ENCODE measurements at places on chromosomes 6 and 20. TPM values are rescaled to one million over a fixed set of nuclear protein-coding genes. Genes with fewer than 3 reads are reported as not detected.
A peak's percentile ranks its signal among the peaks of the same experiment; 100 is the strongest.

- DNase-seq = no peak
Observed at GRCh38 chr20:655726-656624, 3.0 kb upstream of the SRXN1 start.

DNA sequence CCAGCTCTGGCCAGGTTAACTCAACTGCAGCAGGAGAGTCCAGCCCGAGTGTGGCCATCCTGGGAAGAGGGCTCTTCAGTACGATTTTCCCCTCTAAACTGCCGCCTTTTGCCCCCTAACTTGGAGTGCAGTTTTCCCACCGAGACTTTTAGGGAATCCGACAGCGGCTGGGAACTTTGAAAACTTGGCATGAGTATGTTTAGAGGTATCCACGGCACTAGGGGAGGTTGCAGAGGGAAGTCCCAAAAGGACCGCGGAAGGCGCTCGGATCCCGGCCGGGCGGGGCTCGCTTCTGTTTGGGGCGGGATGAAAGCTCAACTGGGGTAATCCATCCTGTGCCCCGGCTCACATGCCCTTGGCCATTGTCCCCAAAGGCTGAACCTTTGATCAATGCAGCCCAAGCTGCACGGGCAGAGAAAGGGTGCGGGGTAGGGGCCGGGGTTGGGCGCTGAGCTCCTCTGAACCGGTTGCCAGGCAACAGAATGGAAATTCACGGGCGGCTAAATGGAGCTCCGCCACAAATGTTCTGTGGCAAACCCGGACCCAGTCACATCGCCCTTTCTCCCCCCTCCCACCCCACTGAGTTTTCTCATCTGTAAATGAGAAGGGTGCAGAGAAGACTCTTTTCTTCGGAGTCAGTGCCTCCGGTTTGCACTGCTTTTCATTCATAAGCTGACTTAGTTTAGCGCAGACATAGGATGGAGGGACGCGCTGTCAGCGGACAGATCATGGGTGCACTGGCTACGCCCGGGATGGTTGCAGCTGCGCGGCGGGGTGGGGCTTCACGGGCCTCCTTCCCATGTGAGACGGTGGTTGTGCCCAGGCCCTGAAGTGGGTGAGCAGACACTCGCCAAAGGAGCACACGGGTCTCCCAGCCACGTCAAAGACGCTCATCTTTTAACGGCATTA is 2.3 kb downstream of the BMP6 start:
- peak; percentile 49 for DNase-seq

- no peak for DNase-seq
Observed at GRCh38 chr6:157557559-157557958, 176.6 kb downstream of the ZDHHC14 start.

GRCh38 chr6:164283574-164283973 is 869.1 kb downstream of the QKI start:
- DNase-seq = no peak

GRCh38 chr6:133504761-133505160 is 263.6 kb downstream of the EYA4 start:
- peak; percentile 60 for DNase-seq

- no peak for DNase-seq
Observed at GRCh38 chr20:44769481-44769863, 23.8 kb downstream of the KCNK15 start.

DNA sequence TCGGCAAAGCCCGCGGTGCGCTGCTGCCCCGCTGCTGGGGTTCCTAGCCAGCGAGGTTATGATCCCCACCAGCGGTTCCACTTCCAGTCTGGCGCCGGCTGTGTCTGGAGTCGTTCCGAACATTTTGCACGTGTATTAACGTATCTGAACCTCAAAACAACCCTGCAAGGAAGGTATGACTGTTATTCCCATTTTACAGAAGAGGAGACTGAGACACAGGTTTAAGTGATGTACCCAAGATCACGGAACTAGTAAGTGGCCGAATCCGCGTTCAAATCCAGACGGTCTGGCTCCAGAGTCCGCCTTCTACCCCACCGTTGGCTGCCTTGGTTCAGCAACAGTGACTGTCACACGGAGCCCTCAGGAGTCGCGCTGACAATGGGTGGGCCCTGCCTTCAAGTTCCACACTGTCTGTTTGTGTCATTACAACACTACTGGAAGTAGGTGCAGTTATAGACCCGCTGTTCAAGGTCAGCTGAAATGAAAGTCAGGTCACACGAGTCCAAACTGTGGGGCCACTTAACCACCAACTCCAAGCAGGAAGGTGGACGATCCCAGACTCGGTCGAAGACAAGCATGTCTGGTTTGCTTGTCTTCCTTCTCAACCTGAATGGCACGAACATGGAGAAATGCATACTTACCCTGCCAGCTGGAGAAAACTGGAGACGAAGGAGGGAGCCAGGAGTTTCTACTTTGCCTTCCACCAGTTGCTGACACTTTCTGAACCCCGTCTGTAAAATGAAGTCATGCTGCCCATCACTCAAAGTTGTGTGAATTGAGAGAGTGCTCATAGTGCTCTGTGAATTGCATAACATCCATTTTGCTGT is 803 bp upstream of the SRXN1 start:
- no peak for DNase-seq

- DNase-seq = no peak
Observed at GRCh38 chr6:154112181-154112809, 73.3 kb downstream of the OPRM1 start.

DNA sequence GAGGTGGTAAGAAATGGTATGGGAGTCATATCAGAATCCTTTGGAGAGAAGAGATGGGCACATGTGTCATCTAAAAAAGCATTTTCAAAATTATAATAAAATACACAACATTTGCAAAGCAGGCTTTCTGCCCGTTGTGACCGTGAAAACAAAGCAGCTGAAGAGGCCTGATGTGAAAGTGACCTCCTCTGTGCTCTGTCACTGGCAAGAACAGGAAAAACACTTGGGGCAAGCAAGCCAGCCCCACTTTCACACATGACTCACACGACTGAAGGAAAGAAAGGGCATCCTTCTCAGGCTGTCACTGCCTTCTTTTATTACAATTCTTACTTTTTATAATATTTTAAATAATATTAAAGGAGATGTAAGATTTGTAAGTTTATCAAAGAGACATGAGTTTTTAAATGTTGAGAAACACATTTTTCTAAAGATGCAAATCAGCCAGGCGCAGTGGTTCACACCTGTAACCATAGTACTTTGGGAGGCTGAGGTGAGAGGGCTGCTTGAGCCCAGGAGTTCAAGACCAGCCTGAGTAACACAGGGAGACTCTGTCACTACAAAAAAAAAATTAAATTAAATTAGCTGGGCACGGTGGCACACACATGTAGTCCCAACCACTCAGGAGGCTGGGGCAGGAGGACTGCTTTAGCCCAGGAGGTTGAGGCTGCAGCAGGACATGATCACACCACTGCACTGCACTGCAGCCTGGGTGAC is 143.7 kb downstream of the BTBD9 start:
- no peak for DNase-seq

GRCh38 chr20:34045294-34045693 is 51.6 kb downstream of the RALY start:
- DNase-seq = peak; percentile 46

GRCh38 chr6:19719691-19720128 is 117.5 kb upstream of the ID4 start:
- no peak for DNase-seq

DNA sequence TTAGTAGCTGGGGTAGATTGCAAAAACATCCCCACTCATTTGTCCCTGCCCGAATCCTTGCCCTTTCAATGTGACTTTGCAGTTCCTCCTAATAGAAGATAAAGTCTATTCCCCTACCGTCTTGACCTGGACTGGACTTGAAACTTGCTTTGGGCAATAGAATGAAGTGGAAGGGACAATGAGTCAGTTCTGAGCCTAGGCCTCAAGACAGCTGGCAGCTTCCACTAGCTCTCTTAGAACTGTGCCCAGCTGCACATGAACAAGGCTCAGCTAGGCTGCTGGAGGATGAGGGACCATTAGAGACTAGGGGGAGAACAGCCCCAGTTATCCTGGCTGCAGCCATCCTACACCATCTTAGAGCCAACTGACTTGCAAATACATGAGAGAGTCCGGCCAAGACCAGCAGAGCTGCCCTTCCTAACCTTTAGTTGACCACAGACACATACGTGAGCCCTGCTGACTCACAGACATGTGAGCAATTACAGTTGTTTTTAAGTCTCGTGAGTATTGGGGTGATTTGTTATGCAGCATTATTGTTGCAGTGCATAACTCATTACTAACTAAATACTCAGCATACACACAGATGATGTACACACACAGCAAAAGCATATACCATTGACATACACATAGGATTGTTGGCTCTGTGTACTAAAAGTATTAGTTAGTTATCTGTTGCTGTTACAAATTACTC is 105.5 kb downstream of the DHX35 start:
- no peak for DNase-seq

DNA sequence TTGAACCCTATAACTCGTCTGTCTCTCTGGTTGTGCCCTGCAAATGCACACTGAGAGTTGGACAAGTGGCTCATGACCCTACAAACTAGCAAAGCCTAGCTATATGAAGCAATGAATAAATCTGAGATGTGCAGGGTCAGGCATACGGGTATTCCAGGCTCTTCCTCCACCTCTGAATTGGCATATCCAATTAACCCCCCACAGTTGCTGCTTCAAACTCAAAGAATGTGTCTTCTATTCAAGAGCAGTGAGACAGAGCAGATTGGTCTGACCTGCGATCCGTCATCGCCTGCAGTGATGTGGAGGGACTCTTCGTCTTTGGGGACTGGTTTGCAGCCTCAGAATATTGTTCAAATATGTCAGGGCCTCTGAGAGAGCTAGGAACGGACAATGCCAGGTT is 59.8 kb downstream of the LAMP5 start:
- no peak for DNase-seq

DNA sequence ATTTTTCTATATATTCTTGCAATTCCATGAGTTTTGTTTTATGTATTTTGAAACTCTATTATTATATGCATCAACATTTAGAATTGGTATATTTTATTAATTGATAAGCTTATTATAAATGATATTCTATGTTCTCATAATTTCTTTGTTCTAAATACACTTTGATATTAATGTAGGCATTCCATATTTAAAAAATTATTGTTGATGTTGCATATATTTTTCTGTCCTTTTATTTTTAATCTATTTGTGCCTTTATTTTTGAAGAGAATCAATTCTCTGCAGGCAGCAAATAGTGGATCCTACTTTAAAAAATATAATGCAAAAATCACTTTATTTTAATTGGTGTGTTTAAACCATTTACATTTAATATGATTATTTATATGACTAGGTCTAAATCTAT is 29.6 kb downstream of the SIRPD start:
- DNase-seq = no peak

DNA sequence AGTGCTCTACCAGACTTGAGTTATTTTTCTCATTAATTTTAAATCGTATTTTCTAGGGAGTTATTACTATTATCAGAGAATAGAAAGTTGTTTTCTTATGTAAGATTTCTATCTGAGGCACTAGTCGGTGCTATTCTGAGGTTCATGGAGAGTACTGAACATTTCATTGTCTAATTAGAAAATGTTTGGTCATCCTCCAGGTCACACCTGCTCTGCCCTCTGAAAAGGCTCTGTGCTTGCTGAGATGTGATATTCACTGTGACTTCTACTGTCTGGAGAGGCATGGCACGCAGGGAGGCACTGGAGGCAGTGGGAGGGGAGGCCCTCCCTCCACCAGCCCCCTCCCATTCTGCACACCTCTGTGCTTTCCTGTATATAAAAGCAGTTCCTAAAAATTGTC is 3.0 kb downstream of the SYNDIG1 start:
- DNase-seq = no peak

DNA sequence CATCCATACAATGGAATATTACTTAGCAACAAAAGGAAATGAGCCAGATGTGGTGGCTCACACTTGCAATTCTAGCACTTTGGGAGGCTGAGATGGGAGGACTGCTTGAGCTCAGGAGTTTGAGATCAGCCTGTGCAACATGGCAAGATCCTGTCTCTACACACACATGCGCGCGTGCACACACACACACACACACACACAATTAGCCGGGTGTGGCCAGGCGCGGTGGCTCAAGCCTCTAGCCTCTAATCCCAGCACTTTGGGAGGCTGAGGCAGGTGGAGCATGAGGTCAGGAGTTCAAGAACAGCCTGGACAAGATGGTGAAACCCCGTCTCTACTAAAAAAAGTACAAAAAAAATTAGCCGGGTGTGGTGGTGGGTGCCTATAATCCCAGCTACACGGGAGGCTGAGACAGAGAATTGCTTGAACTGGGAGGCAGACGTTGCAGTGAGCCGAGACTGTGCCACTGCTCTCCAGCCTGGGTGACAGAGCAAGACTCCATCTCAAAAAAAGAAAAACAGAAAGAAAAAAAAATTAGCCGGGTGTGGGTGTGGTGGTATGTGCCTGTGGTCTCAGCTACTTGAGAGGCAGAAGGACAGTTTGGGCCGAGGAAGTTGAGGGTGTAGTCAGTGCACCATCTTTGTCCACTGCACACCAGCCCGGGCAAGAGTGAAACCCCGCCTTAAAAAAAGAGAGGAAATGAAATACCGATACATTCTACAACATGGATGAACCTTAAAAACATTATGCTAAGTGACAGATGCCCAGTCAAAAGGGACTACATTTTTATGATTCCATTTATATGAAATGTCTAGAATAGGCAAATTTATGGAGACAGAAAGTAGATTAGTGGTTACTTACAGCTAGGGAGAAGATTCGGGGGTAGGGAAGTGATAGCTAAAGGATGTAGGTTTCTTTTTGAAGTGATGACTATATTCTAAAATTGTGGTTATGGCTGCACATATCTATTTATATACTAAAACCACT is 52.5 kb downstream of the RBL1 start:
- DNase-seq = no peak

The ACTL10 gene
- 0.22 TPM for total RNA-seq

The TCFL5 gene
- total RNA-seq = 6.1 TPM

The PRKN gene
- total RNA-seq = 20.6 TPM

The NFATC2 gene
- total RNA-seq = 2.0 TPM

The HLA-DRA gene
- 82.4 TPM for total RNA-seq

The OPRM1 gene
- total RNA-seq = not detected

The ENPP1 gene
- 2.2 TPM for total RNA-seq

The RSPO4 gene
- not detected for total RNA-seq

The ZBTB12 gene
- total RNA-seq = 3.1 TPM

The TCF15 gene
- total RNA-seq = 13.4 TPM

All from Right ventricle myocardium superior (tissue), 1 donor.